ENCODE measurements at places on chromosomes 3 and 15.

DNA sequence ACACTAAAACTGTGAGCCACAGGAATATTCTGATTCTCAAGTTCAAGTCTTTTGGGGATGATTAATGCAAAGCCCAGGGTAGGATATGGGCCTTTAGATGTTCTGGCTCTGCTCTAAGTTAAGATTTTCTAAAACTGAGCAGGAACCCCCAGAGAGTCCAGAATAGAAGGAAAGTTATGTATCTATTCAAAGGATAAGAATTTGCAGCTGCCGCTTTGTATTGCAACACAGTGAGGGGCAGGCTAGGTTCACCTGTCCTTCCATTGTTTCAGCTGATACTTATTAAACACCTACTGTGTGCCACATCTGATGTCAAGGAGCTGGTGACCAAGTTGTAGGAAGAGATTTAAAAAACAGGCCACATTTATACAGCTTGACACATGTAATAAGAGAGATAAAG is 290.4 kb downstream of the MAGI1 start:
- DNase-seq: no peak

DNA sequence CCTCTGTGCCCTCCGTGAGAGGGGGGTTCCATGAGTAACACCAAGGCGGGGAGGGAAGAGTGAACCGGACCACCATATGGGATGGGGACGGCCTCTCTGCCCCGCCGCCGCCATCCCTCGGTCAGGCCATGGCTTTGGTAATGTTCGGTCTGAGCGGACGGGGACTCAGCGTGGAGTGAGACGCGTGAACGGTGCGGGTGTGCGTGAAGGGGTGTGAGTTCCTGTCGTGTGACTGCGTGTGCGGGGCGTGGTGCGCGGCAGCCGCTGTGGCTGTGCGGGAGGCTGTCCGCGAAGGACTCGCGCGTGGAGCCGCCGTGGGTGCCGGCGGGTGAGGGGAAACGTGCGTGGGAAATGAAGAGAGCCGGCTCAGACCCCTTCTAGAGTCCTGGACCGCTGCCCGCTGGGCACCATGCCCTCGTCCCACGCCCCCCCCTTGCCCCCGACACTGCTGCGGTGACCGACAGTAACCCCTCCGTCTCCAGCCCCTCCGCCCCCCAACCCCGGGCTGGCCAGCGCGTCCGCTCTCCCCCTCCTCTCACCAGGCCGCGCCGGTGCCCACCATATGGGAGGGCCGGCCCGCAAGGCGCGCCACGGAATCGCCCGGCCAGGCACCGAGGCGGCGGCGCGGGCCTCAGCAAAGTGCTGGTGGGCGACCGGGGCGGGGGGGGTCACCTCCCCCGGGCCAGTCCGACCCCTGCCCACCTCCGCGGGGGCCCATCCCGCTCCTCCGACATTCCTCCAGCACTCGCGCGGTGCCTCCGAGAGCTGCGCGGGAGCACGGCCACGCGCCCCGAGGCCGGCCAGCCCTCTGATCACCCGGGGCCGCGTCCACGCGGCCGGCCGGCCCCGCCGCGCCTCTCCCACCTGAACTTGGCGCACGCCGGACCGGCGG is 589 bp downstream of the KLF15 start:
- DNase-seq: no peak

GRCh38 chr3:133262333-133262732 is 137.5 kb upstream of the BFSP2 start:
- DNase-seq: no peak

DNA sequence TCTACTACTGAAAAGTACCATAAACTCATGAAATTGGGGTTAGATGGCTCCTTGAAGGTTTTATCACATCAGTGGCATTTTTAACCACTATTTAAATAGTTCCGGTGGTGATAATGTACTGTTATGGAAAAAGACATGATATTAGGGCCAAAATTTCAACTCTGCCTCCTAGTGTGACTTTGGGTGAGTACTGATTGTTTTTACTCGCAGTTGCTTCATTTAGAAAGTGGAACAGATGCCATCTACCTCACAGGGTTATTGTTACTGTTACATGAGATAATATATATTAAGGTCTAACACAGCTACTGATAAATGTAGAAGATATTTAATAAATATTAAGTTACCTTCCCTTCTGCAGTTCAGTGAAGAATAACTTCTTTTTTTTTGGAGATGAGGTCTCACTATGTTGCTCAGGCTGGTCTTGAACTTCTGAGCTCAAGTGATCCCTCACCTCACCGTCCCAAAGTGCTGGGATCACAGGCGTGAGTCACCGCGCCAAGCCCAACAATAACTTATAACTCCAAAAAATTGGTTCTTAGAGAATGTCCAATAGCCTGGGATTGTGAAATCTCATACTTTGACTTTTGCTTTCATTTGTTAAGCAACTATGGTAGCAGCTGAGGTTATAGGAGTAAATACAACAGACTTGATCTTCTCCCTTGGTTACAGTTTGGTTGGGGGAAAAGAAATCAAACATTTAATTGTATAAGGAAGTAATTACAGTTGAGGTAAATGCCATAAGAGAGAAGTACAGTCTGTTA is 48.3 kb downstream of the MEF2A start:
- no peak for DNase-seq

DNA sequence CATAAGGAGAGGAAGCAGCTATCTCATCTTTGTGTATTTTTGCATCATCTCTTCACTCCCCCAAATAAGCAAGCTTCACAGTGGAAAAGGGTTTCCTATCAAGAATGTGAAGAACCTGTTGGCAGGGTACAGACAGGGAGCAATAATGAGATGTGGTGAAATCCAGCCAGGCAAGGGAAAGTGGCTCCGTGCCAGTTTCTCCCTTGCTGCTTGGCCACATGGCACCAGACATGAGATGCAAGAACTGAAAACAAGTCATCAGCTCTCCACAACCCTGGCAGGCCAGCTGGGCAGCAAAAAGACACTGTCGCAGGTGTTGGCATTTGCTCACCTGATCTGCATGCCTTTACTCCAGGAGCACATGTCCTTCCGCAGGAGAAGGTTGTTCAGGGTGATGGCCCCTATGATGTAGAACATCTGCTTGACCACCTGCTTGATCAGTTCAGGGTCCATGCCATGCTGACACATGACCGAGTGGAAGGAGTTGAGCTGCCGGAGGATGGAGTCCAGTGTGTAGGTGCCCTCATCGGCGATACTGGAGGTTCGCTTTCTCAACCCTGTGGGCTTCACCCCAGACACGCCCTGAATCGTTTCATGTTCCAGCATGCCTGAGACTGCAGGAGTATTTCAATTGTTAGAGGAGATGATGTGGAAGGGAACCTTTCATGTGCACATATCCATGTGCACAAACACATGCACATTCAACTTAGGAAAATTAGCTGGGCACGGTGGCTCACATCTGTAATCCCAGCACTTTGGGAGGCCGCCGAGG is 23.3 kb upstream of the MYO5C start:
- peak; percentile 65 for DNase-seq

DNA sequence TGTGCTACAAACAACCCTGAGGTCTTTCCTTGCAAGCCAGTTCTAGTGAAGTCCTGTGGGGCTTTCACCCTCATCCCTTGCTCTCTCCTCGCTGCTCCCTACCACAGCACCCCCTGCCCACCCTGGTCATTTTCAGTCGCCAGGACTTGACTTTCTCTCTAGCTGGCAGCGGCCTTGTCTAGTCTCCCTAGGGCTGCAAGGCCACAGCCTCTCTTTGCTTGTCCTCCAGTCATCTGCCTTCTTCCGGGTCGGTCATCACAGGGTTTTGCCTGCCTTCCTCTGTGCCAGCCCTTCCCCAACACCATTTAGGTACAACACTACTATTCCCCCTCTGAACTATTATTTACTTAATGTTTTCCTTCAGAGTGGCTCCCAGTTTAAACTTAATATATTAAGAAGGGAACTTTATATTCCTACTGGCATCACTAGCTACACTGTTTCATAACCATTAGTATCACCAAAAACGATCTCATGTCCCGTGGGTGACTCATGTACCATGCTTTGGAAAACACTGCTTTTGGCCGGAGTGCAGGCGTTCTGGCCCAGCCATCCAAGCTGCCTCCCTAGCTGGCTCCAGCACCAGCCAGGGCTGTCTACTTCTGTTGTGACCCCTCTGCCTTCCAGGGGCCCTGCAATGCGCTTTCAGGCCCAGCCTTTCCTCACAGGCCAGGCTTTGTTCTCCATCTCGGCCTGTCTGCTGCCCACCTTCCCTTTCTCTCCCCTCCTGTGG is 21.4 kb downstream of the FAH start:
- DNase-seq: peak; percentile 85

- no peak for DNase-seq
These were observed 1.7 kb upstream of the PCOLCE2 start for GRCh38 chr3:142890592-142890991.

GRCh38 chr15:57100136-57100539 is 181.7 kb downstream of the TCF12 start:
- no peak for DNase-seq

DNA sequence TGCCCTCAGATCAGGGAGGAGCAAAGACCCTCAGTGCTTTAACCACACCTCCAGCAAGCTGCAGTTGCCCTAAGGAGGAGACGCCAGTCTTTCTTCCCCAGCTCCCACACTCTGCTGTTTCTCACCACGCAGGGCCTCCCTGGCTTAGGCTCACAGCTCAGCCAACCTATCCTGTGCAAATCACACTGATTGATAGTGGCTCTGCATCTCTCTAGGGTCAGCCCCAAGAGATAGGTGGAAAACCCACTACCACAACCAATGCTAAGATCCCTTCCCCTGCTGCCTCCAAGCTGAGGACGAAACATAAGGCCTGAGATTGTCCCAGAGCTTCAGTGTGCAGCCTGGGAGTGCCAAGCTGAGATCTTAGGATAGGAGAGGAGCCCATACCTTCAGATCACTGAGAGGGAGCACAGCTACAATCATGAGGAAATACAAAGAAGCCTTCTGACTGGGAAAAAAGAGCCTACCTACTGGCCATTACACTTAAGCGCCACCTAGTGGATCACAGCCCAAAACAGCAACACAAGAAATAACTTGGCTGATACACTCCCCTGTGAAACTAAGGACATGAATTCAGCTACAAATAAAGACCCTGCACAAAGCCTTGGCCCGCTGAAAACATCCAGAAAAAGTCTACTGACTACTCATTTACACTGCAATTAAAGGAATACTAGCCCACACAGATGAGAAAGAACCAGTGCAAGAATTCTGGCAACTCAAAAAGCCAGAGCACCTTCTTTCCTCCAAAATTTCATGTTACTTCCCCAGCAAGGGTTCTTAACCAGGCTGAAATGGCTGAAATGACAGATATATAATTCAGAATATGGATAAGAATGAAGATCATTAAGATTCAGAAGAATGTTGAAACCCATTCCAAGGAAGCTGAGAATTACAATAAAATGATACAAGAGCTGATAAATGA is 271.5 kb upstream of the DCBLD2 start:
- DNase-seq: peak; percentile 88

Data from astrocyte of the hippocampus (primary cell).